WERI-Rb-1 (cell line): ENCODE measurements at places on chromosomes 6 and 20.

GRCh38 chr20:56174416-56174815 lies 74.1 kb upstream of the MC3R start:
- DNase-seq = no peak

DNA sequence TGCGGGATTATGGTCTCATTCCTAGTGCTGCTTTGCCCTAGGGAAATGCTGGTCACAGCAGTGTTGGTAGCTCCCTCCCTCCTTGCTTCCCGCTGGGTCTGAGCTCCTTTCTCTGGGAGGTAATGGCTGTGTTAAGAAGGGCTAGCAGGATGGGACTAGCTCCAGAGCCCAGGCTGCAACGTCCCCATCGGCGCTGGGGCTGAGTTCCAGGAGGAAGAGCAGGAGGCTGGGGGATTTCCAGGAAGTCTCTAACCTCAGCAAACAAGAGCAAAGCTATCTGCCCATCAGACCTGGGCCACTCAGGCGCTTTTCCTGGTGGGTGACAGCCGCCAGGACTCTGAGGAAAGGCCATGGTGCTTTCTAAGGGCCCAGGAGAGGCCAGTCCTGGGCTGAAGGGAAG lies 174.2 kb downstream of the DLL1 start:
- no peak for DNase-seq

DNA sequence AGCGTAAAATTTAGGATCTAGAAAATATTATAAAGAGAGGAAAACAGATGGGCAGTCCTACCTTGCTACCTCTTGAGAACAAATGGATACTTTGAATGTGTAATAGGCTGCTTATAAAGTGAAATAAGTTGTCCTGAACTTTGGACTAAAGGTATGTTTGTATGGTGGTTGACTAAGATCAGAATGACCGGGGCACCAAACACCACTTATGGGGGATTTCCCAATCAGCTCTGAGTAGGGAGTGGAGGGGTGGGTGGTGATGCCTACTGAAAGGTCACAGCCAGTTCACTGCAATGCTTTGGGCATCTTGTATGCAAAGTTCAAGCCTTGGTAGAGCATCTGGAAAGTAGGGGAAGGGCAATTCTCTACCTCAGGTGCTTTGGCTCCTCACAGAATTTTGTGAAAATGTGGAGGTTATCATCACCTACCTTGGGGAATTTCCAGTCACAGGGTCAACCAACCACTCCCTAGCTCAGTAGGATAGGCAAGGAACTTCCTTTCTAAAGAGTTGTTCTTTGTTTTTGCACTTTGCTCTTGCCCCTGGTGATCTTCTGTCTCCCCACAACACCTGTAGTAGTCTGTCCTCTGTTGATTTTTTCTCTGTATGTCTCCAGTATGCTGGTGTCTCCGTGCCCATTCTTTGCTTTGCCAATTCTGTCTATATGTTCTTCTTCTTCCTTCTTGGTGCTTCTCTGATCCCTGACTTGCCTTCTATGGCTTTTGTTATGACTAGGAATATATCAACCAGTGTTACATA lies at the start of gene TRIM31:
TRIM31 (minus strand) TSS at position 88 of the 757 bp plus-strand sequence. CDS start 285 bp downstream, outside the sequence.
- DNase-seq = no peak

DNA sequence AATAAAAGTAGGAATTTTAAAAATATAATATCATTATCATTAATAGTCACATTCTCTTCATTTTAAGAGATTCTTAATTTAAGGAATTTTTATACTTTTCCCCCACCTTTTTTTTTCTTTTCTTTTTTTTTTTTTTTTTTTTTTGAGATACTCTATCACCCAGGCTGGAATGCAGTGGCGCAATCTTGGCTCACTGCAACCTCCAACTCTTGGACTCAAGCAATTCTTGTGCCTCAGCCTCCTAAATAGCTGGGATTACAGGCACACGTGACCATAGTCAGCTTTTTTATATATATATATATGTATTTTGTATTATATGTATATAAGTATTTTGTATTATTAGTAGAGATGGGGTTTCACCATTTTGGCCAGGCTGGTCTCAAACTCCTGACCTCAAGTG lies 457.7 kb downstream of the CDKAL1 start:
- no peak for DNase-seq

GRCh38 chr6:105995391-105995865 lies 90.7 kb upstream of the PRDM1 start:
- DNase-seq = no peak

DNA sequence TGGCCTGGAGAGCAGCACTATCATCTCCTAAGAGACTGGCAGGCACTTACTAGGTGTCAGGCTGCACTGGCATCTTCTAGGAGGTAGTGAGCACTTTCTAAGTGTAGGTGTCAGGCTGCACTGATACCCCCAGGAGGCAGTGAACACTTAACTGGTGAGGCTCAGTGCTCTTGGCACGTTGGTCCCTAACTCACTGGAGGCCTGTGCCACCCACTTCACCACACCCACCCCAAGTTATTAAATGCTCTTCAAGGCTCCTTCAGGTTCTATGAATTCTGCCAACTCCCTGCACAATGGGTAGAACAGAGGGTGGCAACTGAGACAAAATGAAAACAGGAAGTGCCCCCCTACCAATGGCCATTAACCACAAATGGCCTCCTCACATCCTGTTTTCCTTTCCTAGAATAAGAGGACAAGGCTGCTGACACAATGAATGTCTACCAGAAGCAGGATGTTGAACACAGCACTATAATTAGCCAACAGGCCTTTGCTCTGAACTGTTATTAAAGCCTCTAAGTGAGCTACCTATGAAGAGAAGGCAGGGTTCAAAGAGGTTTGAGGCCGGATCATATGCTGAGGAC lies 29.4 kb downstream of the NCOA5 start:
- DNase-seq = no peak

DNA sequence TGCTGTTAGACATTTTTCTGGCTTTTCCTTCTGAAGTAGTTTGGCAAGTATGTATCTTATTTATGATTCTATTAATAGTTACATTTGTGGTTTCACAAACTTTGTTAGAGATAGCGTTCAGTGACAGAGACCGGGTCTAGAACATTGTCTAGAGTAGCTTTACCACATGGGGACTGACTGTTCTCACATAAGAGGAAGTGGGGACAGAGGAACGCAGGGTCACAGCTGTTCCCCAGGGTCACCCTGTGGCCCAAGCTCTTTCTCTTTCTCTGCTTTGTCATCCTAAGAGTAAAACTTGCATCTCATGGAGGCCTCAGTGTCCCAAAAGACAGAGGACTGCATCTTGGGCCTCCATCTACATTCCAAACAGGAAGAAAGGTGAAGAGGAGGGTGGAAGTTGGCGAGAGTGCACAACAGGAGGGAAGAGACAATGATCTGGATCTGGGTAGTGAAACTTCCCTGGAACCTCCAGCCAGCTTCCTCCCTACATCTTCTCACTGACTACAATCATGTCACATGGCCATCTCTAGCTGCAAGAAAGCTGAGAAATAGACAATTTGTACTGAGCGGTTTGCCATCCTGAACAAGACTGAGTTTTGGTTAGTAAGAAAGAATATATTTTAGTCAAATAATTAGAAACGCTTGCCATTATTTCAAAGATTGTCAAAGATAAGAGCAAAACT lies 645.8 kb upstream of the ARID1B start:
- DNase-seq = no peak

- no peak for DNase-seq
Measured at GRCh38 chr6:41047745-41048732, 5.0 kb upstream of the APOBEC2 start.

DNA sequence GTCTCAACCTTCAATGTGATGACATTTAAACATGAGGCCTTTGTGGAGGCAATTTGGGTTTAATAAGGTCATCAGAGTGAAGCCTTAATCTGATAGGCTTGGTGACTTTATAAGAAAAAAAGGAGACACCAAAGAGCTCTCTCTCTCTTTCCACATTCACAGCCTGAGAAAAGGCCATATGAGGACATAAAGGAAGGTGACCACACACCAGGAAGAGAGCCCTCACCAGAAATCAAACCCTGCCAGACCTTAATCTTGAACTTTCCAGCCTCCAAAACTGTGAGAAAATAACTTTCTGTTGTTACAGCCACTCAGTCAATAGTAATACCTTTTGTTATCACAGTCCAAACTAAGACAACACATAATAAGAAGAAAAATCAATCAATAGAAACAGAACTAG lies 47.7 kb downstream of the COL12A1 start:
- DNase-seq = no peak

DNA sequence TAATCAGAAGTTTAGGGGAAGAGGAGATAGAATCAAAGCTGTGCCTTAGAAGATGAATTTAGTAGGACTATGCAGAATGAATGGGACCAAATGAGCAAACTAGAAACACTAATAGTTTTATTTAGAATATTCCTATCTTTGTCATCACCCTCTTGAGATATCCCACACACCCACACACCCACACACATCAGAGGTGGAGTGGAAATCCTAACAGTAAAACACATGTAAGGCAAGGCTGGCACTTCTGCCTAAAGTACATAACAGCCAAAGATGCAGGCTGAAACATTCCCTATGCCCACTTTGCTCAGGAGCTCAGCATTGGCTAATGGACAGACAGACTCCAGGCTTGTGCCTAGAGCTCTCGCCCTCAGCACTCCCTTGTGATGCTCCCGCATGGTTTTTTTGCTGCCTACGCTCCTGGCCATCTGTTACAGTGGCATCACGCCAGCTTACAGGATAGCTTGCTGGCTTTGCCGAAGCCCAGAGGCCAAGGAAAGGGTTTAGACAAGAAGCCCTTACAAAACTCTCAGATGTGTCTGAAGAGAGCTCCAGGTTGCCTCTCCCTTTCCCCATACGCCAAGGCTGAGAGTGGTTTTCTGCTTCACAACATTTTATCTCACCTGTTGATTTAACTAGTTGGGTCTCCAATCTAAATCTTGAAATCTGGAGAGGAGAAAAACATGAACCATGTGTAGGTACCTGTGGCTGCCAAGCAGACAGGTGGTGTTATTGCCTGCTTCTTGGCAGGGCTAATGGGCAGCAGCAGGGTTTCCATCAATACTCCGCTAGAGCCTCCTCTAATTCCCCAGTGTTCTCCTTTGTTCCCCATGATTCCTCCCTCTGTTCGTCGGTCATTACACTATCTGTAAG lies 282.6 kb upstream of the ID4 start:
- DNase-seq = peak; percentile 87

- DNase-seq = no peak
Measured at GRCh38 chr6:133428295-133428694, 187.1 kb downstream of the EYA4 start.

- no peak for DNase-seq
Measured at GRCh38 chr6:149471801-149472200, 13.0 kb downstream of the ZC3H12D start.

DNA sequence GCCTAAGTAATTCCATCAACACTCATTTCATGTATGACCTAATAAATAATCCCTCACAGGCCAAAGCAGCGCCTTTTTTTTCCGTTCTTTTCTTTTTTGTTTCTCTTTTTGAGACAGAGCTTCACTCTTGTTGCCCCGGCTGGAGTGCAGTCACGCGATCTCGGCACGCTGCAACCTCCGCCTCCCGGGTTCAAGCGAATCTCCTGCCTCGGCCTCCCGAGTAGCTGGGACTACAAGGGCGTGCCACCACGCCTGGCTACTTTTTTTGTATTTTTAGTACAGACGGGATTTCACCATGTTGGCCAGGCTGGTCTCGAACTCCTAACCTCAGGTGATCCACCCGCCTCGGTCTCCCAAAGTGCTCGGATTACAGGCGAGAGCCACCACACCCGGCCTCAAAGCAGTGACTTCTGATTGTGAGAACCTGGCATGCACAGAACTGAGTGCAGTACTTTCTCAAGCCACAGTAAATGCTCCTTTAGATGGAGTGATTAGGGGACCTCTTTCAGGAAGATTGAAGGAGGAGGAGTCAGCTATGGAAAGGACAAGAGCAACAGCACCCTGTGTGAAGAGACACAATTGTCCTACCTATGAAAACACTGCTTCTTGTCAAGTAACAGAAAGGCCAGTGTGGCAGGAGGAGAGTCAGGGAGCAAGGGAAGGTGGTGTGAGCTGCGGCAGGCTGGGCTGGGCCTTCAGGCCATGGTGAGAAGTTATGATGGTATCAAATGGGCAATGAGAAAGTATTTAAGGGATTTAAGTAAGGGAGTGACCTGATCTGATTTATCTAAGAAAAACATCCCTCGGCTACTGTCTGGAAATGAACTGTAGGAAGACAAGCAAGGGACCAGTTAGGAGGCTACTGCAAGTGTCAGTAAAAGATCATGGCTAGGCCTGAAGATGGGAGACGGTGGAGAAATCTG lies 1.7 kb upstream of the SCAF8 start:
- no peak for DNase-seq

GRCh38 chr20:56606174-56606945 lies 22.7 kb upstream of the TFAP2C start:
- no peak for DNase-seq

DNA sequence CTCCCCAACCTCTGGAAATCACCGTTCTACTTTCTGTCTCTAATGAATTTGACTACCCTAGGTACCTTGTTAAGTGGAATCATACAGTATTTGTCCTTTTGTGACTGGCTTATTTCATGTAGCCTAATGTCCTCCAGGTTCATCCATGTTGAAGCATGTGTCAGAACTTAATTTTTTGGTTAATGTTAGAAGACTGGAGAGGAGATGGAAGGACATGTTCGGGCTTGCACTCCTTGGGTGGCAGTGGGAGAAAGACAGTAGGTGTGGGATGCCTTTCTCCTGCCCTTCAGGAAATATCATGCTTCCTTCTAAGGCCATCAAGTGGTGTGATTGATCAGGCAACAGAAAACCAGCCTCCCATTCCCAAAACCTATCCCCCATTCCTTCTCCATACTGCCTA lies 61.1 kb upstream of the RNF144B start:
- DNase-seq = no peak

- no peak for DNase-seq
Measured at GRCh38 chr20:17875981-17876385, 92.6 kb downstream of the SNX5 start.

- peak; percentile 80 for DNase-seq
Measured at GRCh38 chr20:16580147-16580546, 6.9 kb upstream of the KIF16B start.

DNA sequence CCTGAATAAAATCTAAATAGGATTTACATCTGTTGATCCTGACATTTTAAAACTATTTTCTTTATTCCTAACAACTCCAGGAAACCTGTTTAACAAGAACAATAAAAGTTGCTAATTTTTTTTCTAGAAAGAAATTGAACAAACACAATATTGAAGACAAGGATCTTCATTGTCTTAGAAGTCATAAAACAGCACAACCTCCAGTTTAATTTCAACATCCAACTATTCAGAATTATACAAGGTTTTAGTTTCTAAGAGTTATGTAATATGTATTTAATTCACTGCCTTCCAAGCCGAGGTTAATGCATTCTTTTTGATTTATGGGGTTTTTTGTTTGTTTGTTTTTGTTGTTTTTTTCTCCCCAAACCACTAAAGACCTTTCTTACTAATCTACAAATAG lies 7.2 kb downstream of the BMP5 start:
- DNase-seq = no peak

GRCh38 chr6:13814176-13814937 lies at the start of gene MCUR1:
MCUR1 (minus strand) TSS chr6:13814557; CDS start chr6:13814429, 128 bp downstream.
- DNase-seq = peak; percentile 96

GRCh38 chr20:16747291-16747811 lies 807 bp upstream of the OTOR start:
- no peak for DNase-seq

DNA sequence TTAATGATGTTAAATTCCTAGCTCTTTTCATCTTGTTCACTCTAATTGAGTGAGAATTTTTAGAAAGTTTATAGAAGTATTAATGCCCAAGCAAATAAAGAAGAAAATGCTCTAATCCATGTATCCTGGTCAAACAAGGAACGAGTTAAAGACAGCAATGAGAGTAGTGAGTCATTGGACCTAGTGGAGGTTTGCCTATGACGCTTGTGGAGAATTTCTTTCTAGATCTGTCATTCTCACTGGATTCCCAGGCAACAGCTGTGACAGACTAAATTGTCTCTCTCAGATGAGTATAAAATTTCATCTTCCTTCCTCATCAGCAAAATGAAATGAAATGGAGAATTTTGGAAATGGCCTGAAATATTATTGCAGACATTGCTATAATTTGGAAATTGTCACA lies 127.9 kb downstream of the COL19A1 start:
- no peak for DNase-seq
